ENCODE measurements at places on chromosomes 2 and 18.

- DNase-seq, result no peak
Measured at GRCh38 chr2:95018861-95019550, 6.5 kb upstream of the MAL start.

- peak; percentile 74 for DNase-seq
Measured at GRCh38 chr2:218301176-218301819, 9.0 kb upstream of the TMBIM1 start.

GRCh38 chr2:138364554-138365162, 136.9 kb upstream of the SPOPL start:
- no peak for DNase-seq

- peak; percentile 16 for DNase-seq
Measured at GRCh38 chr18:5066380-5066977, 130.6 kb downstream of the AKAIN1 start.

Data from GM20000 (cell line).